ENCODE measurements at places on chromosomes 12 and 14.

GRCh38 chr12:74538491-74539258 lies 1.0 kb downstream of the ATXN7L3B start:
- DNase-seq = peak; percentile 21

DNA sequence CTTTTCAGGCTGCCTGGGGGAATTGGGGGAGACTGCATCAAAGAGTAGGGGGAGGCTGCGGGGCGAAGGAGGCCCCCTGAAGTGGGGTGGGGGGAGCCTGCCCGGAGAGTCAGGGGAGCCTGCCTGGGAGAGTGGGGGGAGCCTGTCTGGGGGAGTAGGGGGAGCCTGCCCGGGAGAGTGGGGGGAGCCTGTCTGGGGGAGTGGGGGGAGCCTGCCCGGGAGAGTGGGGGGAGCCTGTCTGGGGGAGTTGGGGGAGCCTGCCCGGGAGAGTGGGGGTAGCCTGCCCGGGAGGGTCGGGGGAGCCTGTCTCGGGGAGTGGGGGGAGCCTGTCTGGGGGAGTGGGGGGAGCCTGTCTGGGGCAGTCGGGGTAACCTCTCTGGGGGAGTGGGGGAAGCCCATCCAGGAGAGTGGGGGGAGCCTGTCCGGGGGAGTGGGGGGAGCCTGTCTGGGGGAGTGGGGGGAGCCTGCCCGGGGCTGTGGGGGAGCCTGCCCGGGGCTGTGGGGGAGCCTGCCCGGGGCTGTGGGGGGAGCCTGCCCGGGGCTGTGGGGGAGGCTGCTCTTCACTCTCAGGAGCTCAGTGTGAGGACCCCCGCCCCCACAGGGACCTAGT lies 6.5 kb upstream of the DEGS2 start:
- DNase-seq = no peak

- no peak for DNase-seq
Measured at GRCh38 chr14:92647797-92648279, 100.6 kb downstream of the LGMN start.

- DNase-seq = no peak
Measured at GRCh38 chr14:98136012-98136789, 1135.8 kb downstream of the BCL11B start.

GRCh38 chr12:131116468-131117117 lies 162.9 kb downstream of the ADGRD1 start:
- no peak for DNase-seq

GRCh38 chr12:107612508-107612907 lies 73.1 kb upstream of the PWP1 start:
- no peak for DNase-seq

DNA sequence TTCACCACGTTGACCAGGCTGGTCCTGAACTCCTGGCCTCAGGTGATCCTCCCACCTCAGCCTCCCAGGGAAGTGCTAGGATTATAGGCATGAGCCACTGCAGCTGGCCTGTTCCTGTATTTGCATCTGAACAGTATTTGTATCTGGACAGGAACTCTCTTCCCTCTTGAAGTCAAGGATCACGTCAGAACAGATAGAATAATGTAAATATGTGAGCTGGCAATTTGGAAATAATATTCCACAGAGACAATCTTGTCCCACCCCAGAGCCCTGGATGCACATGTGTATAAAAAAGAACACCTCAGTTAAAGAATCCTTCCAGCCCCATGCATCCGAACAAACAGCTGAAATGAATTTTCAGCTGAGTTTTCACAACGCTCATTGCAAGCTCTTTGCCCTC lies 118.3 kb downstream of the VEZT start:
- no peak for DNase-seq

DNA sequence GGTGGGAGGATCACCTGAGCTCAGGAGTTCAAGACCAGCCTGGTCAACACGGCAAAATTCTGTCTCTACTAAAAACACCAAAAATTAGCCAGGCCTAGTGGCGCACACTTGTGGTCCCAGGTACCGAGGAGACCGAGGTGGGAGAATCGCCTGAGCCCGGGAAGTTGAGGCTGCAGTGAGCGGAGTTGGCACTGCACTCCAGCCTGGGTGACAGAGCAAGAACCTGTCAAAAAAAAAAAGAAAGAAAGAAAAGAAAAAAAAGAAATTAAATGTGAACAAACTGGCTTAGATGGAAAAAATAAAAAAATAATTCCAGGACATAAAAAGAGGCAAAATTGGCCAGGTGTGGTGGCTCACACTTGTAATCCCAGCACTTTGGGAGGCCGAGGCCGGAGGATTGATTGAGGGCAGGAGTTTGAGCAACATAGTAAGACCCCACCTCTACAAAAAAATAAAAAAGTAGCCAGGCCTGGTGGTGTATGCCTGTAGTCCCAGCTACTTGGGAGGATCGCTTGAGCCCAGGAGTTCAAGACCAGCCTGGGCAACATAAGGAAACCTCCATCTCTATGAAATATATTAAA lies 3.5 kb downstream of the TMEM119 start:
- no peak for DNase-seq

DNA sequence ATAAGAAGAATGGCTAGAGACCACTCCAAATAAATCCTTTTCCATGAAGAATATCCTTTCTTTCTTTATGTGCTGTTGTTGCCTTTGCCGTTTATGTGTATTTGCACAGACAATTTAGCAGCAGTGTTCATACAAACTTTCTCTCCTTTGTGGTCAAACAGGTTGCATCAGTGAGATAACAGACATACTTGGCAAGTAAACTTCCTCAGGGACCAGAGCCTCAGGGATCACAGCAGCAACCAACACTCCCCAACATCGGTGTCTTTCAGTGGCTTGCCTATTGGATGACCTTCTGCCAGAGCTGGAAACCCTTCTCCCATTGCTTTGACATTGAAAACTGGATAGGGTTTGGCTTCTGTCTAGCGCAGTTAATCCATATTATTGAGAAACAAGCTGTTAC lies 252.2 kb downstream of the BTG1 start:
- no peak for DNase-seq

GRCh38 chr12:115817389-115817788 lies 460.1 kb downstream of the MED13L start:
- DNase-seq = no peak

GRCh38 chr14:99818503-99819036 lies 25.4 kb downstream of the EML1 start:
- no peak for DNase-seq

- no peak for DNase-seq
Measured at GRCh38 chr12:39605996-39606395, 13.6 kb downstream of the ABCD2 start.

DNA sequence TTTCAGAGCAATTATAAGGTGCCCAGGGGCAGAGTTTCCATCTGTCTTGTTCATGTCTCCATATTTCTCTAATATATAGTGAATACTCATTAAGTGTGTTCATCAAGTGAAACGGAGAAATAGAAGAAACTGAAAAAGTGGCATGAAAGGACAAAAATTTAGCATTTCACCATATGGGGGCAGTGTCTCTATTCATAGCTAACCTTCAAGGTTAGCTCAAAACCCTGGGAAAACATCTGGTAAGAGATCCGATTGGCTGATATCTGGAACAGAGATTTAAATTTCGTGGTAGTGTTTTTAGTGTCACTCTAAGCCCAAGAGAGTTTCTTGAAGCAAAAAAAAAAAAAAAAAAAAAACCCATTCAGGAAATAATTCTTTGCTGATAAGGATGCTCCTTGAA lies 367.5 kb downstream of the DAD1 start:
- DNase-seq = no peak

DNA sequence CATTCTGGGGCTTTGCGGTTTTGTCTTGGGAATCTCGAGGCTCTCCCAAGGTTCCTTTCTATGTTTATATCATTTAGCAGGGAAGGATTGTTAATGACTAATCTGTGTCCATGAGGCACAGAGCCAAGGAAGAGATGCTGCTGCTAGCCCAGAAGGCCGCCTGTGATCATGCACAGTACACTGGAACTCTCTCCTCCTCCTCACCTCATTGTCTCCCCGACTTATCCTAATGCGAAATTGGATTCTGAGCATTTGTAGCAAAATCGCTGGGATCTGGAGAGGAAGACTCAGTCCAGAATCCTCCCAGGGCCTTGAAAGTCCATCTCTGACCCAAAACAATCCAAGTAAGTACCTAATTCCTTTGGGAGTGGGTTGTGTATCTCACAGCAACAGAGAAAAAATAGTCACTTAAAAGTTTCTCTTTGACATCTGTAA lies at the start of gene NR1H4:
TSS of gene NR1H4 (plus strand) at position 151 of the 435 bp plus-strand sequence. CDS start 19,458 bp downstream, outside the sequence.
- no peak for DNase-seq

- DNase-seq = no peak
Measured at GRCh38 chr14:28751467-28752058, 15.0 kb upstream of the FOXG1 start.

GRCh38 chr14:74786796-74787315 lies 23.7 kb downstream of the YLPM1 start:
- DNase-seq = no peak

DNA sequence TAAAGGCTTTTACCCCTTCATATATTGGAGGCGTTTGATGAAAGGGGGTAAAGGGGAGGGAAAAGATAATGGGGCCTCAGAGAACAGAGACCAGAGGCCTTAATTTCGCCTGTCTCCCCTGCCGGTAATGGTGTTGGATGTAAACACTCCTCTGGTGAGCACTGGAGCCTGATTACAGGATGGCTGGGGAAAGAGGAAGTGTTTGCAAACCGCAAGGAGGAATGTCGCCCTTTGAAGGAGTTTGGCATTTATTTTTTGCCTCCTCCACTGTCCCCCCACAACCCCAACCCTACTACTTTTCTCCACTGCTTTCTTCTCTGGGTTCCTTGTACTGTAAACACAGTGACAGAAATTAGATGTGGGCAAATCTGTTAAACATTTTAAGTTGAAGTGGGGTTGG lies 211.9 kb upstream of the TBX3 start:
- DNase-seq = no peak

GRCh38 chr14:75456069-75456996 lies 28.5 kb downstream of the JDP2 start:
- no peak for DNase-seq

DNA sequence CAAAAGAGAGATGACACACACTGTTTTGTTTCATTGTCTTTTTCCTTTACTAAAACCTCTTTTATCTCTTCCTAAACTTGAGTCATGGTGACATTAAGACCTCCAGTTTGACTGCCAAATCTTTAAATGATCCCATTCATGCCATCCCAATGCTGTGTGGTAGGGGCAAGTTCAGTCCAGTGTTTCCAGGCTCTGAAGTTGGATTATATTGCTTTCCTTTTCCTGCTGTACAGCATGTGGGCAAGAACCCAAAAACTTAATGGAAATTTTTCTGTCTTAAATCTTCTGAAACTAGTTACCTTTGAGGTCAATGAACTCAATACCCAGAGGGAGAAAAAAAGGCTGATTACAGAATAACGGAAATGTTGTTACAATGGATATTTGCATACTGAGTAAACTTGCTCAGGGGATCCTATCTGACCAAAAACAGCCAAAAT lies 187.1 kb upstream of the FAR2 start:
- no peak for DNase-seq

DNA sequence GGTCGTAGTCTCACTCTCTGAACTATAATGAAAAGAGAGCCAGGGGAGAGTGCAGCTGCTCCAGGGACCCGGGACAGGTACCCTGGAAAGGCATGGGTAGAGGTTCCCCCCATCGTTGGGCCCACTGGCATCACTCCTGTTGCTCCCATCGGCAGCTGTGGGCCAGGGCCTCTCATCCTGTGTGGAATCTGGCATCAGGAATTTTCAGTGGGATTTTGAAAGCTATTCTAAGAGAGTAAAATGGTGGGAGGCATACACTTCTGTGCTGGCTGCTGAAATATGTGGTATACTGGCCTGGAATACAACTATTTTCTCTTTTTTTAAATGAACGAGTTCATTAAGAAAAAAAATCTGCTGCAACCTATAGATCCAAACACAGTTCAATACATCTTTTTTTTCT lies 38.1 kb downstream of the EML1 start:
- no peak for DNase-seq

GRCh38 chr12:50934981-50935807 lies 17.1 kb upstream of the HIGD1C start:
- DNase-seq = no peak

- no peak for DNase-seq
Measured at GRCh38 chr14:60512973-60513571, 4.1 kb downstream of the SIX6 start.

DNA sequence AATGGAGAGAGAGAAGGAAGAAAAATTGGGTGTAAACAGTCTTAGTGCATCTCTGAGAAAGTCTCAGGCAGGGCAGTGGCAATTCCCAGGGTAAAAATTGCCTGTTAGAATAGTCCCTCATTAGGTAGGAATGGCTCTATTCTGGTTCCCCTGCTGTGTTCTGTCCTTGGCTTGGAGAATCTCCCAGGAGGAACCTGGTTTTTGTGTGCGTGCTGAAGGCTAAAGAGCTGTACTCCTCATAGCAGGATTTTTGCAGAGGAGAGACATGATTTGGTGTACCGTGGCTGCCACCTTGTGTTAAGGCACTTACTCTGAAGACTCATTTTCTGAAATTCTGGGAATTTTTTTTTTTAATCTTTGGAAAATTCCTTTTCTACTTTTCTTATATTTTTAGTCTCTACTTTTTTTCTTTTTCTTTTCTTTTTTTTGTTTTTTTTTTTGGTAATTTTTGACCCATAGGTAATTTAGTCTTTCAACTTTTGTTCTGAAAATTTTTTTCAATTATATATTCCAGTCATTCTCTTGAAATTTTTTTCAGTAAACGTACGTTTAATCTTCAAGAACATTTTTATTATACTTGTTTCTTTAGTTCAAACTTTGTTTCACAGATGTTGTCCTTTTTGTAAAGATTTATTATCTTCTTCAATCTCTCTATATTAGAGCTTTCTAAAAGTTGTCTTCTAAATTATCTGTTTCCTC lies 63.8 kb downstream of the FBXO33 start:
- peak; percentile 8 for DNase-seq

DNA sequence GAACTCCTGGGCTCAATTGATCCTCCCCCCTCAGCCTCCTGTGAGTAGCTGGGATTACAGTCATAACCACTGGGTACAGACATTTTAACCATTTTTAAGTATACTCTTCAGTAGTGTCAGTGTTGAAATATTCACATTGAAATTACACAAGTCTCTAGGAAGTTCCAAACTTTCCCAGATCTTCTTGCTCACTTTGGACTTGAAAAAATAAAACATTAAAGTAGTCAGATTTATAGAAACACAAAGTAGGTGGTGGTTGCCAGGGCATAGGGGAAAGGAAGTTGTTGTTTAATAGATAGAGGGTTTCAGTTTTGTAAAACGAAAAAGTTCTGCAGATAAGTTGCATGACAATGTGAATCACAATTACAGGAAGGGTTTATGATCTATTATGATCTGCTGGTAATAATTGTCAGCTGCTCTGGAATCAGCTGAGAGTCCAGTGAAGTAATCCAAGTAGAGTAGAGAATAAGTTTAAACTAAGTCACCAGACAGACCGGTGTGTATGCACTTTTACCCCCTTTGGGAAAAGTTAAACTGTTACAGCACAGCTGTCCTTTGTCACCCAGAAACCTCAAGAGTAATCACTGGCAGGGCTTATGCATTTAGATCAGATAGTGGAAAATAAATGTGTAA lies 27.4 kb downstream of the PCNX1 start:
- no peak for DNase-seq

- DNase-seq = no peak
Measured at GRCh38 chr14:100903134-100903468, 421 bp downstream of the RTL1 start.

GRCh38 chr14:64520699-64521098 lies 16.1 kb downstream of the ZBTB1 start:
- no peak for DNase-seq

All from activated CD4-positive, alpha-beta T cell treated with anti-CD3 and anti-CD28 coated beads for 4 hours (primary cell).